Stimulated activated CD4-positive, alpha-beta T cell treated with anti-CD3 and anti-CD28 coated beads, TNF-alpha, amount 100 ng/mL, for 4 hours (primary cell): ENCODE measurements at places on chromosomes 11 and 22.

DNA sequence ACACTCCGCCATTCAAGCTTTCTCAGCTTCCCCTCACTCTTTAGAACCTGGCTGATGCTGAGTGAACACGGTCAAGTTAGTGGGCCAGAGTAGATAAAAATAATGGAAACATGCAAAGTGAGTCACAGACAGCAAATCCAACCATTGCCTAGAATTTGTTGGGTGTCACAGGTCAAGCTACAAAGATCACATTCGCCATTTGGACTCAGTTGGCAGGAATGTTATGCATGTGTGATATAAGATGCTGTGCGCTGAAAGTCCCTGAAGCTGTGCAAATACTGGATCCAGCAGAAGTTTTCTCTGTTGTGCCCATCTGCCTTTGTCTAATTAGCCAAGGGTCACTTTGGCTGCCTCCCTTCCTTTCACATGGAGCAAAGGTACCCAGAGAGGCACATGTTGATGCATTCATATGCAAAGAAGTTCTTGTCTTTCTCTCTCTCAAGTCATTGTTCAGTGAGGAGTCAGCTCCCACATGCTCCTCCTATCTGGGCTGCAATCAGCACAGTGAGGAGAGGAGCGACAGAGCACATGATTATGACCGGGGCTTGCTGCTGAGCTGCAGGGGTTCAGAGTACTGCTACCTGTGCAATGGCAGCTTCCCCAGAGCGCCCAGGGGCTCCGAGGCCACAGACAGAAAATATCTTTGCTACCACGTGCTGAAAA is 39.7 kb downstream of the FLI1 start:
- DNase-seq = no peak

GRCh38 chr11:2587976-2588748 is 111.6 kb downstream of the KCNQ1OT1 start:
- DNase-seq = no peak

GRCh38 chr11:114194702-114195101 is 101.5 kb upstream of the NNMT start:
- no peak for DNase-seq

DNA sequence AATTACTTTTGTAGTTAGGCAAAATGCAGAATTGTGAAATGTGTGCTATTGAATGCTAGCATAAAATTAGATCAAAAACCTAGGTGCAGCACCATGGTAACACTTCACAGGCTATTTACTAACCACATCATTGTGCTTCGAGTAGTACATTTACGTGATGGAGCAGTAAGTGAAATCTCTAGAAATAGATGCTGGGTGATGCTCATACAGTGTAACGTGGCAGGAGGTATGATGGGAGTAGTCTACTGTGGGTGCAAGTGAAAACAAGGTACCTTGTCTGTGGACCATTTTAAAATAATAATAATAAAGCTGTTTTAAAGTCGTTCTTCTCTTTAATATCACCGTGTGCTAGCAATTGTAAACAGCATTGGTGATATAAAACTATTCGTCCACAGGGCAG is 132.3 kb downstream of the DYNC2H1 start:
- DNase-seq = no peak
